ENCODE measurements at places on chromosomes 4 and X. TPM values are rescaled to one million over a fixed set of nuclear protein-coding genes. Genes with fewer than 3 reads are reported as not detected.

The PSAPL1 gene
- total RNA-seq = not detected

The GPM6B gene
- total RNA-seq = 1.3 TPM

The MCUB gene
- total RNA-seq = 11.5 TPM

The TRIM75 gene
- total RNA-seq = not detected

The GPR173 gene
- 0.38 TPM for total RNA-seq

The ALG13 gene
- 33.9 TPM for total RNA-seq

The SLC2A9 gene
- total RNA-seq = 8.9 TPM

The POU3F4 gene
- not detected for total RNA-seq

The CITED1 gene
- total RNA-seq = not detected

The MOSPD2 gene
- total RNA-seq = 14.7 TPM

The FRMD7 gene
- total RNA-seq = not detected

The NDUFA1 gene
- total RNA-seq = 187 TPM

DNA sequence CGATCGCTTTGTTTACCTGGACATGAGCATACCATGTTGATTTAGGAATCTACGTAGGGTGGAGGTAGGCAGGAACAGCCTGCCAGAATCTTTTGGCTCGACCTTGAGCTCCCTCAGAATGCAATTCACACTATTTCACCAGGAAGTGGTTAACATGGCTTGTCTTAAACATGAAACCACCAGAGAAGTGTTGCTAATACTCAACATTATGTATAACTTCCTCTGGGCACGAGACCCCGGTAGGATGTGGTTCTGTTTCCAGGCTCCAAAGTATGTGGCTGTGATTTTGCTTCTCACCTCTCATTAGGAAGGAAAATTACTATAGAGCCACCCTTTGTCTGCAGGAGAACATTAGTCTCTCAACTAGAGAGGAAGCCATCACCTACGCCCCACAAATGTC, 59.0 kb upstream of the VCX3B start:
- DNase-seq = no peak

DNA sequence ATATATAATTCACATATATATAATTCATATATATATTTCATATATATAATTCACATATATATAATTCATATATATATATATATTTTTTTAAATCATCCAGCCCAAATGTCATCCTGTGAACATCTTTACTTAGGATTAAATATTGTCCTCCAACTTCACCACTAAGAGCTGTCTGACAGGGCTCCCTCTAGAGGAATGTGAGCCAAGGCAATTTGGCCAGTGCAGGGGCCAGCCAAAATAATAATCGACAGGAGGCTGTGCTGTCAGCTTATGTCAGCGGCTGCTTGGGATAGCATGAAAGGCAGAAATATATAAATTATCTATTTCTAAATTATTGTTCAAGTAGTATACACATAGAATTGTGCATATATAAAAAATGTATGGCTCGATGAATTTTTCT, 29.5 kb downstream of the EGFL6 start:
- DNase-seq = no peak

DNA sequence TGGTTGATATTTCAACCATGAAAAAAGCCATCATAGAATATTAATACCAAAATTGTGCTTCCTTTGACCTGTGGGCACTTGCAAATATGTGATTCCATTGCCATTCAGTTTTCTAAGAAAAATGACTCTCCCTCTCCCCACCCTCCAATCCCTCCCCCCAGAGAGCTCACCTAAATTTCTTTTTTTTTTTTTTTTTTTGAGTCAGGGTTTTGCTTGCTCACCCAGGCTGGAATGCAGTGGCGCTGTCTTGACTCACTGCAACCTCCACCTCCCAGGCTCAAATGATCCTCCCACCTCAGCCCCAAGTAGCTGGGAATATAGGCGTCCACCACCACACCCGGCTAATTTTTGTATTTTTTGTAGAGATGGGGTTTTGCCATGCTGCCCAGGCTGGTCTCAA, 47.0 kb downstream of the SNX25 start:
- no peak for DNase-seq

DNA sequence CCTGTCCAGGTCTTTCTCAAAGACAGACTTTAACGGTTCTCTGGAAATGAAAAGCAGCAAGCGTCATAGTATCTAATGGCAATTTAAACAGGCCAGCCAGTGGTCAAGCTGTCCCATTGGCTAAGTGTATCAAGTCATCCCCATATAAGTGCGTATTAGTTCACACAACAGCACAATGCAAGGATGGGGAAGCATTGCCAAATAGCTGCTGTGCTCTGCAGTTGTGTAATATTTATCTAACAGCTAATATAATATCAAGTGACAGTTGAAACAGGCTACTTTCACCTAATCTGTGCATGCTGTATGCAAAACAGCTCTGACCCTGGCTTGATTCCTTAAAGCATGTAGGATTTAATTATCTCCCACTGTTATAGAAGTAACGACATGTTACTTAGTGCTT, 134.8 kb upstream of the PPARGC1A start:
- DNase-seq = no peak

DNA sequence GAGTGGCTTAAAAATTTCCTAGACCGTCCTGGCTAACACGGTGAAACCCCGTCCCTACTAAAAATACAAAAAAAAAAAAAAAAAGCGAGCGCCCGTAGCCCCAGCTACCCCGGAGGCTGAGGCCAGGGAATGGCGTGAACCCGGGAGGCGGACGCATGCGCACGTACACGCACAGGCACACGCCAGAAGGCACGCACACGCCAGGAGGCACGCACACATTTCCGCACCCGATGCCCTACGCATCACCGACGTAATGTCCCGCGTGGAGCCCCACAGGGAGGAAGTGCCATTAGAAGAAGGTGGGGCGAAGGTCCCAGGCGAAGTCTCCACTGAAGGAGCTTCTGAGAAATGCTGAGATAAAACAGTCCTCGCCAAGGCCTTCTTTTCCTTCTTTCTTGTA, 41.4 kb downstream of the NLGN4X start:
- no peak for DNase-seq

DNA sequence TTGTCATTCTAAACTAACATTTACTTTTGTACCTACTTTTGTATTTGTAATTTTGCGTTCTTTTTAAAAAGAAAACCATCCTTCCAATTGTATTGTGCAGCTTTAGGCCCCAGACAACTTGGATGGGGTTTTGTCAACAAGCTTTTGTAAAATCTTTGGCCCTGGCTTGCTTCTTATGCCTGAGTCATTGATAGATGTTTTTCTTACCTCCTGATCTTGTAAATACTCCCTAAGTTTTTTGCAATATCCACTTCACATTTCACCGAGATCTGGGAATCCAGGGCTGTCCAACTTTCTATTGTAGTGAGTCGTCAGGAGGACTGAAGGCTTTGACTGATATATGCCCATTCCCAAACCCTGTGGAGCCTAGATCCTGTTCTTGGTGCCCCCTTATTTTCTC, 126.9 kb upstream of the GUCY1A1 start:
- no peak for DNase-seq

DNA sequence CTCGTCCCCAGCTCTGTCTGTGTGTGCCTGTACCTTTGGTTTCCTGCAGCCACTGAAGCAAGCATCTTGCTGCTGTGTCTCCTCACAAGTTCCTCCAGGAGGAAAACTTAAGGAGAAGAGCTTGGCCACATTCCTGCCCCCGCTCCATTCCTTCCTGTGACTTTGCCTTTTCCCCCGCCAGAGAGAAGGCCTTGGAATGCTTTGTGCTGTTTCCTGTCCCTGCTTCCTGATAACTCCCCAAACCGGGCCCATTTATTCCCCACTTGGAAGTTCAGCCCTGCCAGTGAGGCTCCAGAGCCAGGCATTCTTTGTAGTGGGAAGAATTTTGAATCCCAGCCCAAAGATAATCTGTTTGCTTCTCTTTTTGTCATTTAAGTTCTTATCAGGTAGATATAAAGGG, 33.1 kb downstream of the SMIM10L2A start:
- DNase-seq = no peak

DNA sequence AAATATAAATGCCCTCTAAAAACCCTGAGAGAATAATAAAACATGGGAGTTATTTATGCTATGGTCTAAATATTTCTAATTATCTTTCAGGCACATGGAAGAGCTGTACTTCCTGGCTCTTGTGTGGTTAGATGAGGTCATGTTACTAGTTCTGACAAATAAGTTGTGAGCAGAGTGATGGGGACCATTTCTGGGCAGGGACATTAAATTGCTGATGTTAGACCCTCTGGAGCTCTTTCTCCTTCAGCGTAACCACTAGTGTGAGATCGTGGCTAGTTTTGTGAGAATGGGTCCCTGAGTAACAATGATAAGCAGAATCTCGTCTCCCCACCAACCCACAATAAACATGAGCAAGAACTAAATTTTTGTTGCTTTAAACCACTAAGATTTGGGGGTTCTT, 108.0 kb downstream of the MAML3 start:
- no peak for DNase-seq

- DNase-seq = no peak
These were observed 18.6 kb downstream of the MAP3K15 start for GRCh38 chrX:19496711-19497110.

DNA sequence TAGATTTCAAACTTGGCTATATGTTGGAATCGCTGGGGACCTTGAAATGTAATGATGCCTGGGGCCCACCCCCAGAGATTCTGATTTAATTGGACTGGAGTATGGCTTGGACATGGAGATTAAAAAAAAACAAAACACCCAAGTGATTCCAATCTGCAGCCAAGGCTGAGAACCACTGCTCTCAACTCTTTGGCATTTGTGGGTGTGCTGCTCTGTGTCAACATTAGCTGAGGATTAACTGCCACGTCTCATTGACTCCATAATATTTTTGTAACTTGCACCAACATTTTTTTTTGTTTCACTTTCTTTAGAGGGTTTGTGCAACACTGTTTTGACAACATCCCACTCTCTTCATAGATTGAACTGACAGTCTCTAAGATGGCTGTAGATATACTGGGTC, 41.1 kb upstream of the PDK3 start:
- DNase-seq = no peak

DNA sequence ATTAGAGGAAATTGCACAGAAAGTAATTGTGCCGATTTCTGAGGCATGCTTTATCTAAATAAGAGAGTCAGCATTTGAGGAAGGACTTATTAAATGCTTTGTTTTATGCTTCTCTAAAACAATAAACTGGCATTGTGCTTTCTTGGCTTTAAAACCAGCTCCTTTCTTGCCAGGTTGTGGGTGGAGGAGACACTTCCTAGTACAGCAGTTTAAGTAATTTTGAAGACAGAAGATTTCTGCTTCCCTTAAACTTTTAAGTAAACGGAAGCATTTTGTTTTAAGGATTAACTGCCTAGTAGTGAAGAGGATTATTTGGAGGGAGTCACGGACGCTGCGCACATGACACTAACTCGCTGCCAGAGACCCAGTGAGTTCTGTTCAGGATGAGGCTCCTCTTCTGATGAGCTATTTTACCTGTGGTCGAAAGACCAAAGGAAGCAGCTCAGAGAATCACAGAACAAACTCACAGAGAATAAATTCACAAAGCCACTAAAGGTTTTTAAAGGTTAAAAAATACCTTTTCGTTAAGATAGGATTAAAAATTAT, 169.5 kb downstream of the TLL1 start:
- no peak for DNase-seq

DNA sequence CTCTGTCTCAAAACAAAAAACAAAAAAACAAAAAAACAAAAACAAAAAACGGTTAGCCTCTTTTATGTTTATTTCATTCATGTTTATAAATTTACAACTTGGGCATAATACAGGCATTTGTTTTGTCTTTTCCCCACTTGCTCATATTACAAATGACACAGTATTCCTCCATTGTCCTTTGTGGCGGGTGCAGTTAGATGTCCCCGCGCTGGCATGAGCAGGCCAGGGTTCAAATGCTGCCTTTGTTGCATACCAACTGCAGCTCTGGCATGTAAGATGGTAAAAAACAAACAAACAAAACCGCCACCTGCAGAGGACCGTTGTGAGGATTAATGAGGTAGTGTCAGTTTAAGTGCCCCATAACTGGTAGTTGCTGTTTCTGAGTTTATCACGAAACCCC, 16.1 kb upstream of the HPF1 start:
- DNase-seq = no peak

- peak; percentile 23 for DNase-seq
These were observed 345.3 kb upstream of the LCORL start for GRCh38 chr4:18366892-18367291.

GRCh38 chrX:57104406-57104805, 16.9 kb downstream of the SPIN2B start:
- no peak for DNase-seq

DNA sequence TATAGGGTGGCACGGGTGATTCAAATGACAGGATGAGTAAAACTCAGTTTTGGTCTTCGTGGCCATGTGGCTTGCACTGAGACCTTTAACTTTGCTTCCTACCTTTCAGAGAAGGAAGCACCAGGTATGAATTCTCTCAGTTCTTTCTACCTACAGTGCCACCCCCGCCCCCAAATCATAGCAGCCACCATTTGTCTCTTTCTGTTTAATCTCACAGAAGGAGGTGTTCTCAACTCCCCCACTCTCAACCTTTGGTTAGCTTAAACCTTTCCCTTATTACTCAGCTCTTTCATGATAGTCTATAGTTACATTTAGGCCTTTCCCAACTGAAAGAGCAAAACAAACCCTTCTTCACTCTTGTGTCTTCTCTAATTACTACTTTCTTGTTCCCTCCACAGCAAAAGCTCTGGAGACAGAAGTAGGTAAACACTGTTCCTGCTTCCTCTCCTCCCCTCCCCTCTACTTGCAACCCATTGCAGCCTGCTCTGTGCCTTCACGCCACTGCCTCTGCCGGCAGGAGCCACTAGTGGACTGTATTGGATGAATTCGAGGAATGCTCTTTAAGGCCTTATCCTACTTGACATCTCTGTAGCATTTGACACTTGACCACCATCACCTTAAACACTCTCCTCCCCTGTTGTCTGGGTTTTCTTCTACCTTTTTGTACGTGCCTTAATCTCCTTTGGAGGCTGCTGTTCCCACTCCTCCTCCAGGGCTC, 123.7 kb downstream of the AFF1 start:
- no peak for DNase-seq

- DNase-seq = no peak
These were observed 8.8 kb downstream of the DDX53 start for GRCh38 chrX:23008431-23009099.

DNA sequence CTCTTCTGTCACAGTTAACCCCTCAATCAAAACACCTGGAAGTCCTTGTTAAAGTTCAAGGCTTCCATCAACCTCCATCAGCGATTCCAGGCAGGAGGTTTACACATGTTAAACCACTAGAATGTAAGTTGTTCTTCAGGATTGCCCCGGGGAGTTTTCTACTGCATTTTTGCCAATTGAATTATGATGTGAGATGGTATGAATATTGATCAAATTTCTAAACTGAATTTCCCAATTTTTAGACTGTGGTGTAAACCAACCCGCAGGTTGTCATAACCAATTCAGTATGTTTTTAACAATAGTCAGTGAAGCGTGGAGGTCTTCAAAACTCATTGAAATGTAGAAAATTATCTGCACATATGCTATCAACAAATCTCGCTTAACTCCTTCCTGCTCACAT, 21.2 kb upstream of the TENM3 start:
- DNase-seq = no peak

GRCh38 chr4:2183394-2183793, 58.5 kb downstream of the HAUS3 start:
- no peak for DNase-seq

- no peak for DNase-seq
These were observed 18.2 kb downstream of the CFAP99 start for GRCh38 chr4:2436761-2437474.
